ENCODE measurements at places on chromosomes 3 and 15. TPM values are rescaled to one million over a fixed set of nuclear protein-coding genes. Genes with fewer than 3 reads are reported as not detected.

The GATA2 gene
- 9.7 TPM for total RNA-seq

DNA sequence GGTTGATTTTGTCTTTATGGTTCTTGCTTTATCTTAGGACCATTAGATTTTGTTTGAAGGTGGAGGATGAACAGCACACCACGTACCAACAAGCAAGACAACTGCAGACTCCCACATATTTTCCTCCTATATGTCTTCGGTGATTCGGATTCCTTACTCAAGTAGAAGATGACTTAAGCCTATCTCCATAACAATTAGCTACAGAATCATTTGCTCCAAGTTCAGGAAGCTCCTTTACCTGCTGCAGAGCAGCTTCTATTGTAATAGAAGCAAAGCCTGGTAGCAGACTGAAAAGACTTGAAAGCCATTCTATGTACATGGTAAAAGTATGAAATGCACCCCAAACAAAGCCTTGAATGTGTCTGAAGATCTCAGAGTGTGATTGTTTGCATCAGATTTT is 229.0 kb downstream of the SOX2 start:
- no peak for DNase-seq

The GUCA1C gene
- total RNA-seq, result not detected

The CEP19 gene
- total RNA-seq, result 2.1 TPM

The NMB gene
- 3.3 TPM for total RNA-seq

GRCh38 chr3:108698461-108698860 is 58.7 kb downstream of the RETNLB start:
- DNase-seq, result no peak

DNA sequence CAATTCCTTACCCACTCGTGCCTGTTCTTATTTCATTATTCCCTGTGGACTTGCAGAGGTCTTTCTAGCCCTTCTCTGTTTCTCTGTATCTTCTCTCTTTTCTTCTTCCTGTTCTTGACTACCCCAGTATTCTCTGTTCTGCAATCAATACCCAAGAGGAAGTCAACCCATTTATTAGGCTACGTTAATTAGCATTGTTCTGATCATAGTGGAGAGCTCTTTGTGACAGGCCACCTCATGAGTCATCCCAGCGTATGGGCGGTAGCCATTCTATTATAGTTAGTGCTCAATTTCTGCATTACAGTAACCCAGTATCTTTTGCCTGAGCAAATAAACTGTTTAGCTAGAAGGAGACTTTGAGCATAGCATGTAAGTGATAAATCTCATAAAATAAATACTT is 259.5 kb upstream of the GRM7 start:
- no peak for DNase-seq

DNA sequence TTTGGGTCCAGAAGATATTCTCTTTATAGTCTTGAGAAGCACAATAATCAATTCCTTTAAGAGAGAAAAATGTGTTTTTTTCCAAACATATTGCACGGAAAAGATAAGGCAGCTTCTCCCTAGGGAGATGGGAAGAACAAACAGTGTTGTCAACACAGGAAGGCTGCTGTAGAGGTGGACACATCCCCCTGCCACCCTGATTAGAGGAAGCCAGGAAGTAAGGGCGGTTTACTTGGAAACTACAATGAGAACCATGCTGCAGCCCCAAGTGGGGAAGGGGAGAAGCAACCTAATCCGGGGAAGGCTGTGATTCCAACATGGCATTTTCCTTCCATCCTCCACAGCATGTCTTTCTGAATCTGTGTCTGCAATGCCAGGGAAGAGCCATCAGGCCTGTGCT is 256.9 kb upstream of the TGFBR2 start:
- no peak for DNase-seq

The FGD5 gene
- not detected for total RNA-seq

Data from T-helper 17 cell (primary cell).